ENCODE measurements at places on chromosomes 12 and 14.

- no peak for DNase-seq
Measured at GRCh38 chr14:72653026-72653425, 240.9 kb downstream of the DPF3 start.

DNA sequence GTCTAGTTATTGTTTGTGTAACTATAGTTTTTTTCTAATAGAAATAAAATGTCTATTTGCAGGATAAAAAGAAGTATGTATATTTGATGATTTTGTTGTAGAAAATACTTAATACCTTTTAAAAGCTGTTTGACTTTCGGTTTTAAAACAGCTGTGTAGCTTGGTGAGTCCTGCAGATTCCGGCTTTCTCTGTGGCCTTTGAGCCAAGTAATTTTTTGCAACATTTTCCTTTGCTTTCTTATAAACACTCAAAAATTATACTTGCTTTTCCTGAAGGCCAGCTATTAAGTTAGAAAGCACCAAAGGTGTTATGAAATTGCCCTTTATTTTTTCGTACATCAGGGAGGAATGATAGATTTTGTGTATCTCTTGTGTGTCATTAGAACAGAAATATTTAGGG is 63.6 kb downstream of the CRADD start:
- DNase-seq, result no peak

DNA sequence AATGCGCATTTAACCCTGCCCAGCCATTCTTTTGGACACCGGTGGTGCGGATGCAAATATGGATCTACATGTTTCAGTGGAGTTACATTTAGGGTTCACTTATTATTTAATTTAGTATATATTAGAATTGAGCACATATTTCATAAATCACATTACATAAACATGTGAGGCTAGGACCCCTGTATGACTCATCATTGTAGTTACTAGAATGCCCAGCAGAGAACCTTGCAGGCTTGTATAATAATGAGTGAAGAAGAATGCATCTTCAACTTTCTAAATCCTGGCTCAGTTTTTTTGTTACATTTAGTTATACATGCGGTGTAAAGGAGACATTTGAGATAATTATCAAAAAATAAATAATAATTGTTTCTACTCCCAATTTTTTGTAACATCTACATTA is 369.0 kb downstream of the ATP23 start:
- no peak for DNase-seq

DNA sequence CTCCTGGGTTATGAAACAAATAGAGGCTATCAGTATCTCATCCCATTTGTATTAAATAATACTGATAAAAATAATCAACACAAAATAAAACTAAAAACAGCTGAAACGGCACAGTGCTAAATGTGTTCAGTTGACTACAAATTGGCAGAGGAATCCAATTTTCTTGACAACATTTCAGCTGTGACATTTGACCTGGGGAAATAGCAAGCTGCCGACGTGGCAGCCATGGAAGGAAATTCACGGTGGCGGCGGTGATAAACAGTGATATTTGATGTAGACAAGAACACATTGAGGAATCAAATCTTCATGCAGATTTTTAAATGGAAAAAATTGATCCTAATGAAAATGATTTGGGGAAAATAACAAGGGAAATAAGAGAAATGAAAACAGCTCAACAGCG is 159.1 kb upstream of the RTL1 start:
- DNase-seq, result no peak

DNA sequence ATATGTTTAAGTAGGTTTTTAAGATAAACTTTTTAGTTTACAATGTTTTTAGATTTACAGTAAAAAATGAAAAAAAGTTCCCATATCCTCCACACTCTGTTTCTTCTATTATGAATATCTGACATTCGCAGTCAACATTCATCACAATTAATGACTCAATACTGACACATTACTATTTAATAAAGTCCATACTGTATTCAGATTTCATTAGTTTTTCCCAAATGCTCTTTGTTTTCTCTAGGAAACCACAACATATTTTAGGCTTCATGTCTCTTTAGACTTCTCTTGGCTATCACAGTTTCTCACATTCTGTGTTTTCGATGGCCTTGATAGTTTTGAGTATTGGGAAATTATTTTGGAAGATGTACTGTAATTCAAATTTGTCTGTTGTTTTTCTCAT is 399.8 kb downstream of the SLC6A15 start:
- DNase-seq, result no peak

GRCh38 chr14:71115821-71116567 is 208.7 kb downstream of the PCNX1 start:
- DNase-seq, result no peak

DNA sequence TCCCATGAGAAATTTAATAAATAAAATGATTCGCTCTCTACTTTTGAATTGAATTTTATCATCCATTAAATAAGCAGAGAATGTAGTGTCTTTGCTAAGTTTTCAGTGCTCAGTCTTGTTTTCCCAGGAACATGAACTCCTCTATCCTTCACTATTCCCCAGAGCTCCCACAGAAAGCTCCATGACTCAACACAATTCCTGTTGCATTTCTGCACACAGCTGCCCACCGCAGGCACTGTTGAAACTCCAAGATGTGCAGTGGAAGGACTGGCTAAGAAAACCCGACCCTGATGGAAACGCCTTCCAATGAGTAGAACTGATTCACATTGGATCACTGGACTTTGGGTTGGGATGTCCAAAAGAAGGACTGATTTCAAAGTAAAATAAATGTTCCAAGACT is 202.4 kb upstream of the AMIGO2 start:
- DNase-seq, result no peak

DNA sequence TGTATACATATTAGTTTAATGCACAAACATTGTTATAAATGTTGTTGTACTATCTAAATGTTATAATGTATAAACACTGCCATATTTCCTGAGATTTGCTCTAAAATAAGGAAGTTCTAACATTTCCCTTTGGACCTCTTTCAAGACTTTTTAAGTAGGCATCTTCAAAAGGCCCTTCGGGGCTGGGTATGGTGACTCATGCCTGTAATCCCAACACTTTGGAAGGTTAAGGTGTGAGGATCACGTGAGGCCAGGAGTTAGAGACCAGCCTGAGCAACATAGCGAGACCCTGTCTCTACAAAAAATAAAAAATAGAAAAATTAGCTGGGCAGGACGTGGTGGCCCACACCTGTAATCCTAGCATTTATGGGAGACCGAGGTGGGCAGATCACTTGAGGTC is 35.5 kb downstream of the FBLN5 start:
- DNase-seq, result no peak

- no peak for DNase-seq
Measured at GRCh38 chr12:2124466-2125023, 71.8 kb downstream of the CACNA1C start.

DNA sequence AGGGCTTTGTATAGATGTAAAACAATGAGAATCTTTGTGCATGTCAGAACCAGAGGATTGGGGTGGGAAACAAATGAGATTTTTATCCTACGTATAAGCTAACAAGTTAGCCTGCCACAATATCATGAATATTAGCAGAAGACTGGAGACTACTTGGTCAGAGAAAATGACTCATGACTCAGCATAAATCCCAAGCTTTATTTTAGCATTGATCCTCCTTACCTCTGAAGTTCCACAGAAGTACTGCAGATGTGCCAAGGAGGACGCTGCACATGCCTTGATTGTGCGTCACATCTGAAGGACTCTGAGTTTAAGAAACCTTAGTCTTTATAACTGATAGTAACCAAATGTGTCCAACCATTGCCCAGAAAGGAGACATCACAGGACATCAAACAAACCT is 234.0 kb upstream of the RPL10L start:
- no peak for DNase-seq

- DNase-seq, result no peak
Measured at GRCh38 chr12:104358353-104359003, 54.9 kb downstream of the EID3 start.

GRCh38 chr12:93156086-93156716 is 221.5 kb upstream of the NUDT4 start:
- DNase-seq, result no peak

DNA sequence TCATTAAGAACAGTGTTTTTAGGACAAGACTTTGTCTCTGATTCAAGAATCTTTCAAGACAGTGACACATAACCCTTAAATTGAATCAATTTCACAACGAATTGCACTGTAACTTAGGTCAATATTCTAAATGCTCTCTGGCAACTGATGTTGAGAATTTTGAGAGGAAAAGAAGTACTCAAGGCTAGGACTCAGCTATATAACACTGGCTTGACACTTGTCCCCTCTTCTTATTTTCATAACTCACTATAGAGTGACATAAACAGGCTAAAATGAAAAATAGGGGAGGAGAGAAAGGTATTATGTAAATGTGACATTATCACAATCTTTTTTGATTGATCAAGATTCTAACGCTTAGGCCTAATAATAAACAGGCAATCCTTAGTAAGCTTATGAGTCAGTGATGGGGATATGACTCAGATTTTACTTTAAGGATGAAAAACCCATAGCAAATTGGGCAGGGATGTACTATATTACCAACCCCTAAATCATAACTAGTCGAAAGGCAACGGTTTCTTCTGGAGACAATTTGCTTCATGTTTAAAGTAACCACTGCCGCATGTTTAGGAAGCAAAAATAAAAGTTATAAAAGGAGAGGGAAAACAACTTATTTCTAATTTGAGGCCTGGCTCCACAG is 10.9 kb downstream of the BTG1 start:
- peak; percentile 62 for DNase-seq

GRCh38 chr14:24095271-24096068 is 1.4 kb downstream of the PCK2 start:
- DNase-seq, result peak; percentile 38

DNA sequence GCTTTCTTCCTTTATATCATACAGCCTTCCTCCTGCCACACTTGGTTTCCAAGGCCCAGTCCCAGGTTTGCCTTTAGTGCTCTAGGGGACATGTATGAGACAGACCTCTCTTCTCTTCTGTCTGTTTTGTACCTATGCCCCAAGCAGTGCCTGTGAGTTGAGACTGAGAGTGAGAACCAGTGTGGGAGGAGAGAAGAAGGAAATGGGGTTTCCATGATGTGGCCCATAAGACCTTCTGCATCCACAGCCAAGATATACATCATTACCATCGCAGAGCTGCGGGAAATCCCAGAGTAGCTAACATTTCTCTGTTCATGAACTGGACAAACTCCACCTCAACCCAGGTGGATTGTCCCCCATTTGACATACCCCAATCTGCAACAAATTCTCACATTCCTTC is 2.8 kb downstream of the TESPA1 start:
- no peak for DNase-seq

GRCh38 chr14:37411079-37411735 is 183.8 kb downstream of the FOXA1 start:
- DNase-seq, result no peak

DNA sequence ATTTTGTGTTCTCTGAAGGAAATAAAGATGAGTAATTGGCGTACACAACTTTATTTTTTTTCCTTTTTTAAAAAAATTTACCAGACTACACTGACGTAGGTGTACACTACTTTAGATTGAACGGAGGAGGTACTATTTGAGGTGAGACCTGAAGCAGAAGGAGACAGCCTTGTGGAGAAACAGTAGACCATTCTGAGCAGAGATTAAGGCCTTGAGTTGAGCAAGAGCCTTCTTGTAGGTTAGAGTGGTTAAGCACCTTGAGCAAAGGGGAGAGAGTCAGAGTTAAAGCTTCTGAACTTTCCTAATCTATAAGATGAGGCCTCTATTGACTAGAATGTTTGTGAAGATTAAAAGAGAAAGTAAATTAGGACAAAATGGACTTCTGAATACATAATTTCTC is 2.5 kb downstream of the LEMD3 start:
- no peak for DNase-seq

DNA sequence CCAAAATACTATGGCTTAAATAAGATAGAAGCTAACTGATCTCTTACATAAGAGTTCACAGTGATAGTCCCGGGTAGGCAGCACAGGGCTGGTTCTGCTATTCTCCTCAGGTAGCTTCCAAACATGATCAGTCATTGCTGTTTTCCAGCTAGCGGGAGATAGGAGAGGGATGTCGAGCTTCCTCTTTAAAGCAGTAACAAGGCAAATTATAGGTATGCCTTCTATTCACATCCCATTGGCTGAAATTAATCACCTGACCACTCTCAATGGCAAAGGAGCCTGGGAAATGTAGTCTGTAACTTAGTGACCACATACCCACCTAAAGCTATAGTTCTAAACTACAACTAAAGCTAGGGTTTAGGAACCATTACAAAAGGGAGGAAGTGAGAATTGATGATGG is 34.5 kb upstream of the VRK1 start:
- peak; percentile 27 for DNase-seq

GRCh38 chr12:93572712-93573551 is 457 bp downstream of the SOCS2 start:
- no peak for DNase-seq

- DNase-seq, result no peak
Measured at GRCh38 chr14:103230658-103231334, 103.2 kb upstream of the EIF5 start.

- no peak for DNase-seq
Measured at GRCh38 chr12:93198086-93198485, 179.6 kb upstream of the NUDT4 start.

DNA sequence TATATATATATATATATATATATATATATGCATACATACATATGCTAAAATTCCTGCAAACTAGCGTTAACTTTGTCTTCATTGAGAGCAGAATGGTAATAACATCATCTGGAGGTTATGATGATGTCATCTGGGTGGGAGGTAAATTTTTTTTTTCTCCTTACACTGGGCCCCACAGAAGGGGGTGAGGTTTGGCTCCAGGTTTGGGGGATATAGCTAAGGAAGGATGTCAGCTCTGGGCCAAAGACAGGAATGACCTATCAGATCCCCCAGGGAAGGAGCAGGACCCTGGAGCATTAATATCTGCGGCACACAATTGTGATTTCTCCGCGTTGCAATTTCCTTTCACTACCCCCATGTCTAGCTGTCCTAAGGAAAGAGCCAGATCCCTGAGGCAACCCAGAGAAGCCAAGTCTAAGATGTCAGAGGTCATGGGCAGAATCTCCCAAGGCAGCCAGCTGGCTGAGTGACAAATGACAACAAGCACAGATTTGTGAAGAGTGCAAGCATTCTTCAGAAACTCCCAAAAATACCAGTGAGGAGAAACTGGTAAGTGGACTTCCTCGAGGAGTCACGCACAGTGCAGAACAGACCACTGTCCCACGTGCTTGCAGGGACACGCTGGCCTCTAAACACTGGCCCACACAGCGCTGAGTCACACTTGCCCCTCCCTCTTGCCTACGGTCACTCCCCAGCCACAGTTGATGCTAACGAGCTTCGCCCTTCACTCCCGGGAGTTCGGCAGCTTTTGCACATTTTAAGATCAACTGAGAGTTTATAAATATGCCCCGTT is 9.9 kb downstream of the UBC start:
- no peak for DNase-seq

GRCh38 chr12:2240984-2241383 is 188.2 kb downstream of the CACNA1C start:
- DNase-seq, result no peak

- DNase-seq, result no peak
Measured at GRCh38 chr12:27513155-27513824, 10.7 kb upstream of the PPFIBP1 start.

DNA sequence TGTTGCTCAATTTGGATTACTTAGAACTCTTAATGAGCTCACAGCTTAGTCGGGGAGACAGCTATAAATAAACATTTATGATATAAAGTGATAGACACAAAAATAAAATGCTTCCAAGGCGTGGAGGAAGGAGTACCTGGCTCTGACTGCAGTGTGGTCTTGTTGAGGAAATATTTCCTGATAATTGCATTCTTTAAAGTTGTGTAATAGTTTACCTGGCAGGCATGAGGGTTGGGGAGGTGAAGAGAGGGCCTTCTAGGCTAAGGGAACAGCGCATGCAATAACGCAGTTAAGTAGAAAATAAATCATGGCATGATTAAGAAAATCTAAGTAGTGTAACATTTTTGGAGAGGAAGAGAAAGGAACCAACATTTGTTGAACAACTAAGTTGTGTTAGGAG is 260.5 kb upstream of the ATP2B1 start:
- no peak for DNase-seq

- no peak for DNase-seq
Measured at GRCh38 chr14:69708586-69709560, 58.1 kb upstream of the SRSF5 start.

Measured in HFF-Myc (cell line).